Stimulated activated CD8-positive, alpha-beta memory T cell treated with anti-CD3 and anti-CD28 coated beads, Interleukin-4, amount 100 ng/mL, for 48 hours (primary cell): ENCODE measurements at places on chromosomes 12 and 14.
A peak's percentile ranks its signal among the peaks of the same experiment; 100 is the strongest.

DNA sequence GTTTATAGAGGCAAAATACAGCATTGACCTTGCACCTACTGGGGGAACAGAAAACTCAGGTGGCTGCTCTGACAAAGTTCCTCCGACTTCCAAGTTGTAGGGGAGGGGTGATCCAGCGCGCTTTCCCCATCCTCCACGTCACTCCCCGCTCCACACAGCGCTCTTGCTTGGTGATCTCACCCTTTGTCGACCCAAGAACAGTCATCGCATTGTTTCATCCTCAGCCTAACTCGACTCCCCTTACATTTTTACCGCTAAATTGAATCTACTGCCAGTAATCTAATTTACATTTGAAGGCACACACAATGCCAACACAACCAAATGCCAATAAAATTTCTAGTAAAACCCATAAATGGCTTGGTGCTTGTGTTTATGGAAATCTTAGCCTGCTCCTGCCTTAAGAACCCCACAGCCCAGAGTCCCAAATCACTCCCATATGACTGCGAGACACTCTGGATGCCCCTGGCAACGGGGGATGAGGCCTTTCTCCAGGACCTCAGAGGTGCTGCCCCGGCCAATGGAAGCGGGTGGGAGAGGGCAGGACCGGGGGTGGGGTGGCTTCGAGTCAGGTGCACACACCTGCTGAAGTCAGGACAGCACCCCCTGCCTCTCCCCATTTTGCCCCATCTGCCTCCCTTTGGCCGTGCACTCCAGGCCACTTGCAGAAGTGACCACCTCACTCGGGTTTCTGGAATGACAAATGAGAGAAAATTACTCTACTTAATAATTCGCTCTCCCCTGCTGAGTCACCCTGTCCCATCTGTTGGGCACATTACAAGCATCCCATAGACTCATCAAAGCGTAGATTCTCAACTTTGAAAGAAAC, 98.2 kb upstream of the GSC start:
- no peak for DNase-seq

- no peak for DNase-seq
Observed at GRCh38 chr12:13536219-13536910, 339.8 kb downstream of the EMP1 start.

DNA sequence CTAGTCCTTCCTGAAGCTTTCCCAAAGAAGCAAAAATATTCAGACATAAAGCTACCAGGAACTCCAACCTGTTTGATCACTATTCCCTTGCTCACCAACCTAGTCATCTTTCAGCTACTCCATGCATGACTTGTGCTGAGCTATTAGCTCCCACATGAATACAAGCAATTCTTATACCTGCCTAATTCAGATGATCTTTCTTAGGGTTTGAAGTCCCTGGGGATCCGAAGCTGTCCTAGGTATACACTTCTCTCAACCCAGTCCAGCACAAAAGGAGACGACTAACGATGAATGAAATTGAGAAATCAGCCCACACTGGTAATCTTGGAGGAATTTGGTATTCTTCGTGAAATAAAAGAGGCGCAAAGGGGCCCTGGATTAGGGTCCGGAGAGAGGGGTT, 631 bp upstream of the PTGR2 start:
- no peak for DNase-seq

DNA sequence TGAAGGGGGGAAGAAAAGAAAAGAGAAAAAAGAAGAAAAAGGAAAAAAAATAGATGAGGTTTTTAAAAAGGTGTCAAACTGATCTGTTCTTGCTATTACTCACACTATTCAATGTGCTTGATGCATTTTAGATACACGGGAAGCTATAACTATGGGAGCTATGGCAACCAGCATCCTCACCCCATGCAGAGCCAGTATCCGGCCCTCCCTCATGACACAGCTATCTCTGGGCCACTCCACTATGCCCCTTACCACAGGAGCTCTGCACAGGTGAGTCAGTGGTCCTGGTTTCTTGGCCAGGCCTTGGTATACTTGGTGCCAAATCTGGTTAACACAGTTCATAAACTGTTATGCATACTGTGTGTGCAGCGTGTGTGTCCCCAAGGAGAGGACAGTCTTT, 24.0 kb upstream of the RIC8B start:
- no peak for DNase-seq

- no peak for DNase-seq
Observed at GRCh38 chr14:65892315-65892714, 479.8 kb downstream of the FUT8 start.

DNA sequence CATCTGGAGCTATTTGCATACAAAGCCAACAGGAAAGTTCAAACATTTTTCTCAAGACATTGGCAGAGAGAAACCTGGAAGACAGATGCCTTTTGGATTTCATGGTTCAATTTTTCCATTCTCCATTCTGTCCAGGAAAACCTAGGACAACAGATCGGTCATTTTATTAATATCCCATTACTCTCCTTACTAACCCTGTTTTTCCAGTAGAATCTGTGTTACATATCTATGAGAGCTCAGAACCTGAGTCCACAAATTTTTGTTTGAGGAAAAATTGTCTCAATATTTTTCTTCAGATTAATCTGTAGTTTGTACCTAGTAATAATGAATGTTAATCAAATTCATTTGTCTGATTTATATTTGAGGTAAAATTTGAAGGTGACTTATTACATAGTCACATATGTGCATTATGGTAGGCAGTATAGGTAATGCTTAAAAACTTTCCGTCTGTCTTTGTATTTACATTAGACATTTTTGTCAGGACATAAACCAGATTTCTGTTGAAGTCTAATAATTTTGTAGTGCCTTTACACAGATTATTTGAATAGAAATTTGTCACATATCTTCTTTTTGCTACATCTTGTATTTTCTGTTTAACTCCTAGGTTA, 75.3 kb downstream of the CCDC91 start:
- DNase-seq = no peak

DNA sequence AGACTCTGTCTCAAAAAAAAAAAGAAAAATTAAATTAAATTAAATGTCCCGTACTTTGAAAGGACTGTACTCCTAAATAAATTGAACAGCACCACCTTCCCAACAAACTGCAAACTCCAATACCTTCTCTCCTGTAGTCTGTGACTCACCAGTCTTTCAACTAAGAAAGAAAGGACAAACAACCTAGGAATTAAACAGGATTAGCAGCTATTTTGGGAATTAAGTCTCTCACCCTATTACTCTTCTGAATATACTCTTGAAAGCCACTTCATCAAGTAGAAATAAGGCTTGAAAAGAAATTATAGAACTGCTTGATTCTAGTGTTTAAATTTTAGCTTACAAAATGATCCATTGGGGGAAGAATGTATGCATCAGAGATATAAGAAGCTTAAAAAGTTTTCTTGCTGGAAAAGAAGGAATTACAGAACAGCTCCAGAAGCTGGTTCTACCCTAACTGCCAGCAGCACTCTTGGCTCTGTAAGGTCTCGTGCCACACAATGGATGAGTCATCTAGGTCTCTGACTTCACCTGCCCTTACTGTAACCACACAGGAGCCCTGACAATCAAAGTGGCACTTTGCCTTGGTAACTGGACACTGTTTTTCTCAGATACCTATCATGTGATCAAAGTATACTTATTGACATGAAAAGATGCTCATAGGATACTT, 57.0 kb upstream of the CERS5 start:
- peak; percentile 56 for DNase-seq
